Activated CD8-positive, alpha-beta memory T cell treated with anti-CD3 and anti-CD28 coated beads for 1 hour (primary cell): ENCODE measurements at places on chromosomes 1 and 21.
A peak's percentile ranks its signal among the peaks of the same experiment; 100 is the strongest.

DNA sequence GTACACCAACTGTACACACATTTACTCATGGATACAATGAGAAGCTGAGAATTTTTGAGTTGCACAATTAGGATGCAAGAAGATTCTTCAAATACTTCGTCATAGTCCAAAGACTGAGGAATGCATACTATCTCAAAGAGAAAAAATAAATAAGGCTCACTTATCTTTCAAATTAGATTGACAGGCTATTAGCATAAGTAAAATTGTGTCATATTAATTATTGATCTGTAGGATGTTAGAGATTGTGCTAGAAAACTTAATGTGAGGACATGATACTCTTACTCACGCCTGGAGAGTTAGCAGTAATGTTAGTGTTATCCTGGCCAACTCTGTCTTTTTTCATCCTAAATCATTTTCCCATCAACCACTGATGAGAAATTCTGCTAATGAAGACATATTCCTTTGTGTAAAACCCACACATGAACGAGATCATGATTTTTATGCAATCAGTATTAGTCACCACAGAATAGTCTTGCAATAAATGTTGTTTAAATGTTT lies 659.0 kb downstream of the LTN1 start:
- DNase-seq: no peak

GRCh38 chr1:201123866-201124265 lies 3.1 kb downstream of the ASCL5 start:
- no peak for DNase-seq

DNA sequence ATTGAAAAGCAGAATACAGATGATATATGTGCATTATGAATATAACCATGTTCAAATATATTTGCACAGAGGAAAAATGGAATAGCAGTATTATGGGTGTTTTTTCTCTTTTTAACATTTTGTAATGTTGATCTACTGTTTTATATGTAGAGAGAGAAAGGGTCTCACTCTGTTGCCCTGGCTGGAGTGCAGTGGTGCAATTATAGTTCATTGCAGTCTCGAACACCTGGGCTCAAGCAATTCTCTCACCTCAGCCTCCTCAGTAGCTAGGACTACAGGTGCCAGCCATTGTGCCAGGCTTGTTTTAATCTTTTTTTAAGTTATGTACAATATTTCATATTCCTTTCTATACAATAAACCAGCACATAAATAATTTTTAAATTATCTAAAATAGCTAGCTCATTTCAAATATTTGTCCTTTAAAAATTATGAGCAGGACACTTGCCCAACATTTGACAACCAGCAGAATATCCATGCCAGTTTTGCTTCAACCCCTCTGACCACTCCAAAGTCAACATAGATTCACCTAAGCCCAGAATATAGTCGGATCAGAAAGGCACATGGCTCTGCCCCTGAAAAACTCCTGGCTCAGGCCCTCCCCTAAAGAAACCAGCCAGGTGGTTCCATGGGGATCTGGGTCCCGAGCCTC lies 29.8 kb downstream of the ZNF281 start:
- DNase-seq: no peak

GRCh38 chr1:73910466-73910865 lies 287.5 kb downstream of the LRRIQ3 start:
- no peak for DNase-seq

- DNase-seq: no peak
These were observed 305.5 kb upstream of the PKN2 start for GRCh38 chr1:88378560-88378959.

GRCh38 chr1:192973202-192973601 lies 86.0 kb downstream of the UCHL5 start:
- DNase-seq: no peak

DNA sequence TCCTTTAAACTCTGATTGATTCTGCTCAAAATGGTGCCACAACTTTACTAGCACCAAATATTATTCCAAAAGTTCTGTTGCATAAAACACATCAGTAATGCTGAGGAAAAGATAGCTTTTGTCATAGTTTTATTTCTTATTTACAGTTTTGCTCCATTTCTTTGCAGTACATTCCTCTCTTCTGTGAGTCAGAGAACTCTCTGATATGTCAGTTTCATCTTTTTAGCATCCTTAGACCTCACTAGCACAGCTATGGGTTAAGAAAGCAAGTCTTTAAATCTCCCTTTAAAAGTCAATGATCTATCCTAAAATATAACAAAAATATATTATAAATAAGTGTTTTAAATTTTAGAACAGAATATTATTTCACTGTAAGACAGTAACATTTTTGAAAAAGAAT lies 356.6 kb upstream of the SNX7 start:
- DNase-seq: no peak

DNA sequence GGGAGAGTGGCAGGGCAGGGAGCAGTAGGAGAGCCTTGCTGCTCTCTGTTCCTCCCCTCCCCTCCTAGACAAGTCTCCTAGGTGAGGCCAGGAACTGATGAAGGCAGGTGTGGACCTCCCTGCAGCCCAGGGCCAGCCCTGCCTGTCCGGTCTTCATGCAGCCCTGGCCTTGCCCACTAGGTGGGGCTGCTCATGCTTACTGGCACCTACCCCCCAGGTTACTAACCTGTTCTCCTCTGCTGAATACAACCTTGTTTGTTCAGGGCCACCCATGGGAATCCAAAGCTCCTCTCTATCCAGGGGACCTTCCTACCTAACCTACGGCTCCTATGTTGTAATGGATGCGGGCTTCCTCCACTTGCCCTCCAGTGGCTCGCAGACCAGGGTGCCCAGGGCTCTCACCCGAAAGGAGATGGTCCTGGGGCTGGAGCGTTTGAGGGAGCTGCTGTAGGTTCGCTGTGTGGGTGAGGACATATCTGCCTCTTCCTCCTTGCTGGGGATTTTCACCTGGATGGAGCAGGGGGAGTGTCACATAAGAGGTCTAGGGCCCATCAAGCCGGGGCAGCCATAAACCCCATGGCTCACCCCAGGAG lies 7.9 kb upstream of the TNNT2 start:
- DNase-seq: peak; percentile 16

DNA sequence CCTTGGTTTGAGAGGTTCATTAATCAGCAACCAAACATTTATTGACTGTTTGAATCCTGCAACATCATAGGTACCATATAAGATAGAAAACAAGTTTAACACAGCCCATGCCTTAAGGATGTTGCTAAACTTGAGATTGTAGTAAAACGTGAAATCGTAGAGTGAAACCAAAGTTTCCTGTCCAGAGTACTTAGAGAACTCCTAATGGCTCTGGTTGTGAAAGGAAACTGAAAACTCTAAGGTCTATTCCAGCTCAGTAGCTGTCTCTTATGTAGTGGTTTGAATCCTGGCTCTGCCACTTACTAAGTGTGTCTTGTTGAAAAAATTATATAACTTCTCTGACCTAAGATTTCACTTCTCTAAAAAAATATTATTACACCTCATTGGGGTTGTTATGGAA lies 310.9 kb downstream of the NTNG1 start:
- DNase-seq: no peak

GRCh38 chr1:10962483-10962882 lies 50.0 kb upstream of the TARDBP start:
- no peak for DNase-seq

GRCh38 chr1:96845464-96845863 lies 123.9 kb downstream of the PTBP2 start:
- DNase-seq: no peak

- no peak for DNase-seq
These were observed 101.6 kb downstream of the NOS1AP start for GRCh38 chr1:162171111-162171510.

DNA sequence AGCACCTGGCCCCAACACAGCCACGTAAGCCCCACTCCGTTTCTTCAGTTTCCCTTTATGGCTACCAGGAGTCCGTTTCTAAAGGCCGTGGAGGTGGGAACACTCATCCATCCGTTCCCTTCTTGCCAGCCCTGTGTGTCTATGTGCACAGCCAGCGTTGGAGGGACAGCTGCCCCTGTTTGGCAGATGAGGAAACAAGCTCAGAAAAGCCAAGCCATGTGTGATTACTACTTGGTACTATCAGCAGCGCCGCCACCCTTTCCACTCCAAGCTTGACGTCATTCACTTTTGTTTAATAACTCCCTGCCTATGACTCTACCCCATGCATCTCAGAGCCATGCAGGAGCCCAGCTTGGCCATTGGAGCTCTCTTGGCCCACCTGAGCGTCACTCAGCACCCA lies 3.5 kb downstream of the LRP8 start:
- DNase-seq: no peak

DNA sequence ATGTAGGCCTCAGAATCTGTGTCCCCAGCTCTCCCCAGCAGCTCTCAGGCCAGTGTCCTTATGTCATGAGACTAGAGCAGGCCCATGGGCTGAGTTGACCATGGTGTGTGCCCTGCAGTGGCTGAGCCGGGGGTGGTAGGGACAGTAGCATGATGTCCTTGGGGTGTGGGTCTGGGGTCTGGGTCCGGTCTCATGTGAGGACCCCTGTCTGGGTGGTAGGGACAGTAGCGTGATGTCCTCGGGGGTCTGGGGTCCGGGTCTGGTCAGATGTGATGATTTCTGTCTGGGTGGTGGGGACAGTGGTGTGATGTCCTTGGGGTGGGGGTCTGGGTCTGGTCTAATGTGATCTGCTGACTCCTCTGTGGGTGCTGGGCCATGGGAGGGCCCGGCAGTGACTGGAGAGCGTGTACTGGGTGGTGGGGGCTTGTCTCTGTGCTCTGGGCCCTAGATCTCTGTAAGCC lies 64.5 kb downstream of the OBSCN start:
- DNase-seq: no peak

- DNase-seq: no peak
These were observed 11.3 kb upstream of the PLA2G2A start for GRCh38 chr1:19990689-19991088.
